ENCODE measurements at places on chromosomes 4 and X.
A peak's percentile ranks its signal among the peaks of the same experiment; 100 is the strongest.

GRCh38 chrX:74906417-74906816, 18.8 kb downstream of the NEXMIF start:
- DNase-seq, result no peak

DNA sequence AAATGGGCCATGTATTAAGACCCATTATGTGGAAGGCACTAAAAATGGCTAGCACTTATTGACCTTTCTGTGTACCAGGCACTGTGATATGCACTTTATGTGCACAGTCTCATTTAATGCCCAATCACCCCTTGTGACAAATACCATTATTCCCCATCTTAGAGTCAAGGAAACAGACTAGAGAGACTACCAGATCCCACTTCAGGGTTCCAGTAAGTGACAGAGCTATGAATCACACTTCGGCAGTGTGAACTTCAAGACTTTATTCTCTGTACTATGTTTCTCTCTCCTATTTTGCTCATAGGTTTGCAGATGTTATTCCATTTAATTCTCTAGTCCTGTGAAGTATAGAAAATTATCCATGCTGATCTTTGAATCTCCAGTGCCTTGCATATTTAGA, 107.0 kb downstream of the NFKB1 start:
- DNase-seq, result peak; percentile 28

DNA sequence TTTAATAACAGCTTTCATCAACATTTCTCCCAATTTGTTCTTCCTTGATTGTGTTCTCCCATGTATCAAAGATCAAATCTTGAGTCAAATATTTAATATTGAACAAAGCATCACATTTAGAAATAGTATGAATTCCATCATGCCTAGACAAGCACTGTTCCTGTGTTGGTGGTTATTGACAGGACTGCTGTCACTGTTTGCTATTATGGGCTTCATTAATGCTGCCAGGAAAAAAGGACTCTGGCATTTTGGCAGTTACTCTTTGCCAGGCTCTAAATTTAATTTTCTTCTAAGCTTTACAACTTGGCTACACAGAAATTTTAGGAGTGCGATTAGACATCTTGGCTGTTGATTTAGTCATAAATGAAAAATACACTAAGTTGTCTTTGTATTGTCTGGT, 295.9 kb upstream of the NRK start:
- DNase-seq, result no peak

GRCh38 chrX:150032742-150033141, 94.5 kb upstream of the EOLA2 start:
- DNase-seq, result peak; percentile 16
